Stimulated activated CD4-positive, alpha-beta T cell treated with anti-CD3 and anti-CD28 coated beads, Interleukin-1b, Interleukin-23, amount 100 ng/mL, for 1 hour (primary cell): ENCODE measurements at places on chromosomes 16 and 17.

- no peak for DNase-seq
Observed at GRCh38 chr17:32320847-32321246, 21.1 kb downstream of the C17orf75 start.

DNA sequence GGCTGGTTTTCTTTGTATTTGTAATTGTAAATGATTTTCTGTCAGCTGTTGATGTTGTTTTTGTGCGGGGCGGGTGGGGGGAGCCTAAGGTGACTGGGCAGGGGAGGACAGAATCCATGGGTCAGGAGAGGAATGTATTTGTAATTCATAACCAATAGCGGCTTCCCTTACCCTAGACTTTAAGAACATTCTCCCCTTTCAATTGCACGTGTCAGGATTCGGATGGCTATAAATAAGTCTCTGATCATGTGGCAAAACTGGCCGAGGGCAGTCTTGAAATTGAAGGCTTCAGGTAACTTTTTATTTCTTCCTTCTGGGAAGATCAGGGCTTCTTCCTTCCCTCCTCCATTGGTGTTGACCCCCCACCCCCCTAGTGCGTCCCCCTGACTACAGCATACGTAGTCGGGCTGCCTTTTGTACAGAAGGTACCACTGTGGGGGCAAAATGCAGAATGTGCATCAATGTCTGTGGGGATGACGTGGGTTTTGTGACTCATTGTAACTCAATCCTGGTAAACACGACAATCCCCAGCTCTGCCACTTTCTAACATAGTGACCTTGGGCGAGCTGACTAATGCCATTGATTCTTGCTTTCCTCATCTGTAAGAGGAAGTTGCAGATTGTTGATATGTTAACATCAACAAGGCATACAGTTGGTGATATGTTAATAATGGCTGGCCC is 16.2 kb downstream of the MARCHF10 start:
- no peak for DNase-seq

GRCh38 chr16:1169285-1170075 is 16.6 kb downstream of the CACNA1H start:
- DNase-seq: no peak

DNA sequence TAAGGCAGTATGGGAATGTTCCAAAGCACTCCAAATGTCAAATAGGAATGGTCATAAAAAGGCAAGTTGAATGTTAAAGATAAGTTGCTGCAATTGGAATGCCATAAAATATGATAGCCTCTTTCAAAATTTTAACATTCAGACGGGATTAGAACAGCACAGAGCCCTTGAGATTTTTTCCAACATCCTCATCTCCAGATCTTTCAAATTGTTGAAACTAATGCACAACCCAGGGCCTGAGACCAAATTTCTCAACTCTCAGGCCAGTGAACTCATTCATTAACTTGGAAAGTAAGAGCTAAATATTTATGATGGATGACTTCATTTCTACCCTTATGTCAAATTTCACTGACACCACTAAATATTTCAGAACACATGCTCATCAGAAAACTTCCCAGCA is 346.5 kb upstream of the XYLT1 start:
- no peak for DNase-seq

DNA sequence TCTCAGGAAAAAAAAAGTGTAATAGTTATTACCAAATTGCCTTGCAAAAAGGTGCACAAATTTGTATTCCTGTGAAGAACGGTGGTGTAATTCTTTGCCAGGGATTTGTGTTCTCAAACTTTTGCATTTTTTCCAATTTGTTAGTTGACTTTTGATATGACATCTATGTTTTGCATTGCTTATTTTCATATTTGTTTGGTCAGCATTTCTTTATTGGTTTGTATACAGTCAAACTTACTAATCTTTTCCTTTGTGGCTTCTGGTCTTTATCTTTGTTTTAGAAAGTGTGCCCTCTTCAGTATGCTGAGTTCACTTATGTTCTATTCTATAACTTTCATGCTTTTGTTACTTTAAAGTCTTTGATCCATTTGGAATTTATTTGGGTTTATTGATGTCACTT is 226.2 kb upstream of the ZFHX3 start:
- no peak for DNase-seq

- DNase-seq: no peak
Observed at GRCh38 chr17:38589462-38590114, 16.2 kb downstream of the SRCIN1 start.

DNA sequence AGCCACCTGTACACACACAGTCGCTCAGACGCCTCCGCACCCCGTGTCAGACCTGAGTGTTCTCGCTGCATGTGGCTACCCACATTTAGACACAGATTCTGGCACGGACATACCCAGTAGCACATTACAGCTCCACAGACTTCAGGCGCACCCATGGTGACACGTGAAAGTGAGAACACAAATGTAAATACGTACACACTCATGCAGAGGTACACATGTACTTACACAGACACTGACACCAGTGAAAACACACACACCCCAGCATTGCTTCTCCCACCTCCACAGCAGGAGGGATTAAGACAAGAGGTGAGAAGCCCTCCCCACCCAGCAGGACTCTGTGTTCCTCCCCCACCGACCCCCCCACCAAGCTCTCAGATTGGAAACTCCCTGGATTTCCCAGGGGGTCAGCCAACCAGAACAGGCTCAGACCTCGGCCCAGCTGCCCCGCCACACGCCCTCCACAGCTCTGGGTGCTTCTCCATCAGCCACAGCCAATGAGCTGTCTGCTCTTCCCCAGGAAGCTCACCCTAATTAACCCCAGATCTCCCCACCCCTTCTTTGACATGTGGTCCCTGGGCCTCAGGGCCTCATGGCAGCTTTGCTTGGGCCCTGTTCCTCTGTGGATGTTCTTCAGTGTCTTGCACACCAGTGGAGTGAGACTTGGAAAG is 5.3 kb upstream of the FOXN1 start:
- DNase-seq: no peak

- DNase-seq: no peak
Observed at GRCh38 chr16:68342620-68343019, 31.8 kb downstream of the PRMT7 start.

- DNase-seq: no peak
Observed at GRCh38 chr17:2101448-2102257, 46.8 kb downstream of the HIC1 start.

- no peak for DNase-seq
Observed at GRCh38 chr16:81095653-81095952, 592 bp downstream of the GCSH start.

- no peak for DNase-seq
Observed at GRCh38 chr16:318628-319027, 33.9 kb downstream of the AXIN1 start.

GRCh38 chr17:42294469-42295398 is 6.4 kb downstream of the STAT5A start:
- DNase-seq: no peak

DNA sequence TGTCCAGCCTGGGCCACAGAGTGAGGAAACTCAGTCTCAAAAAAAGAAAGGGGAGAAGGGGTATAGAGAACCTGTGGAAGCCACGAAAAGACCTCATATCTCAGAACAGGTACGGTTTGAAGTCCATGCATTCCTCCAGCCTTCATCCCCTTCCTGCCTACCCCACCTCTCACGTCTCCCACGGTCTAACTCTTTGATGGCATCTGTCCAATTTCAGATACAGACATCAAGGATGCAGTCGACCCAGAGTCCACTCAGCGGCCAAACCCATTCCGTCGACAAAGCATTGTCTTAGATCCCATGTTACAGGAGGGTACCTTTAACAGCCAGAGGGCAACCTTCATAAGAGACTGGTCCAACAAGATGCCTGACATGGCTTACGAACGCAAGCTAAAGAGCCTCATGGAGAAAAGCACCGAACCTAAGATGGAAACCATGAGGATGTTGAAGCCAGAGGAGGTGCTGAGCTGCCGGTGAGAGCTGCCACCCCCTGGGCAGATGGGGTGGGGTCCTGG is 22.7 kb downstream of the C16orf78 start:
- no peak for DNase-seq

- DNase-seq: no peak
Observed at GRCh38 chr16:86215979-86216585, 294.2 kb upstream of the FOXF1 start.

DNA sequence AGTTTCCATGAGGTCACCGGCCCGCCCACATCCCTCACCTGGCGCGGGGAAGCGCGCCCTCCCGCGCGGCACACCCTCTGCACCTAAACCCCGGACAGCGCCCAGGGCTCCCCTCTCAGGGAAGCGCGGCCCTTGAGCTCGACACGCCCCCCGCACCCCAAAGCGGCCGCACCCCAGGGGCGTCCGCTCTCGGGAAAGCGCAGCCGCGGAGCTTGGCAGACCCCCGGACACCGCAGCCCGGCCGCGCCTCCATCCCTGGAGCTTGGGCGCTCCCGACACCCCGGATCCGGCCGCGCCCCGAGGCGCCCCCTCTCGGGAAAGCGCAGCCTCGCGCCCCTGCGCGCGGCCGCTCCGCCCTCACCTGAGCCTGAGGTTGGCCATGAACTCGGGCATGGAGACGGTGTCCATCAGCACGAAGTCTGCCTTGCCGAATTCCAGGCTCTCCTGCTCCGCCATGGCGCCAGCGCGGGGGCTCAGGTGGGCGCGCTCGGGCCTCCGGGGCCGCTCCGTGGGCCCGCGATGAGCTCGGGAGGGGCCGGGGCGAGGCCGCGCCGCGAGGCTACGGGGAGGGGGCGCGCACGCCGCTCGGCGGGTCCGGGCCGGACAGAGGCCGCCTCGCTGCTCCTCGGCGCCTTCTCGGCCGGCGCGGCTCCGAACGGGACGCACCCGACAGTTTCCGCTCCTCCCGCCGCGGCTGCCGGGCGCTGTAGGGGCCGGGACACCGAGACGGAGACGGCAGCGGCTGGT is at the start of gene MYO1D:
Gene MYO1D (minus strand): TSS at position 708 of the 747 bp plus-strand sequence. CDS start 252 bp downstream, at position 456.
- DNase-seq: peak; percentile 41

- no peak for DNase-seq
Observed at GRCh38 chr17:71118039-71118438, 948.7 kb downstream of the KCNJ2 start.

DNA sequence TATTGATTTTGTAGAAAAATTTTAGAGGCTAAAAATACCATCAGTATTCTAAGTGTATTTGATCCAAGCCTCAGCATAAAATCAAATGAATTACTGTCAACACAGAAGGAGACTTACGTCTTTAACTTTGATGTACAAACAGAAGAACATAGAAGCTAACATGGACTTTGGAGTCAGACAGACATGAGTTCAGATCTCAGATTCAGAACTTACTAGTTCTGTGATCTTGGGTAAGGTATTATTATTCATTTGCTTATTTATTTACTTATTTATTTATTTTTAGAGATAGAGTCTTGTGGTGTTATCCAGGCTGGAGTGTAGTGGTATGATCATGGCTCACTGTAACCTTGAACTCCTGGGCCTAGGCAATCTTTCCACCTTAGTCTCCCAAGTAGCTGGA is 4.0 kb upstream of the SLFN12L start:
- no peak for DNase-seq

- no peak for DNase-seq
Observed at GRCh38 chr16:74742051-74742481, 32.6 kb downstream of the FA2H start.

DNA sequence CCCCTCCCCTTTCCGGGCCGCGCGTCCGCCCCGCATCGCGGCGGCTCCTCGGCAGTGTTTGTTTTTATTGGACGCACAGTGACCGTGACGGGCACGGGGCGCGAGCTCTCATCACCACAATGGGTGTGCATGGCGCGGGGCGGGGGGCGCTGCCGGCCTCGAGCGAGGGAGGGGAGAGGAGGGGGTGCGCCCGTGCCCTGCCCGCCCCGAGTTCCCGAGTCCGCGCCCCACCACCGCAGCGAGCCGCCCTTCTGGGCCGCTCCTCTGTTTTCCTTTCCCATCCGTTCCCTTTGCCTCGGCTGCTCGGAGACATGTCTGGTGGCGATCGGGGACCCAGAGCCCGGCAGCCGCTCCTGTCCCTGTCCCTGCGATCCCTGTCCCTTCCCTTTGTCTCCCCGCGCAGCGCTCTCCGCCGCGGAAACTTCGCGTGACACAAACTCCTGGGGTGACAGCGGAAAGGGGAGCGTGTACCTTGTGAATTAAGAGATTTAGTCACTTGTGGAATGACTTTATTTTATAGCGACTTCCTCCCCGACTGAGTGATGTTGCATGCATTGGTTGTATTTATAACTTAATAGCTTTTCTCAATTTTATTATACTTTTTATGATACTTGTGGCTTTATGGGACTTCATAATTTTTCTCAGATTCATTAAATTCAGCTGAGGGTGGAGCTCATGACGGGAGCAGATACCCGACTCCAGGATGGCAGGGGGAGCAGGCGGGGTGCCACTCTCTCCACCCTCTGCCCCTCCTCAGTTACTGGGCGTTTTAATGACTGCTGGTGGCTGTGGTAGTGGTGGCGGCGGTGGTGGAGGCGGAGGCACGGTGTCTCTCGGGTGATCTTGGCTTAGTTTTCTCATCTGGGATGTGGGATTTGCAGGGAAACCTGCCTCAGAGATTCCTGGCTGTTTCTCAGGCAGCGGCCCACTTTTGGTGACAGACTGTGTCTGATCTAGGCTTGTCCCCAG is 40.8 kb downstream of the MRM1 start:
- DNase-seq: no peak

- no peak for DNase-seq
Observed at GRCh38 chr17:29584452-29585079, 4.9 kb downstream of the GIT1 start.

GRCh38 chr16:1034230-1035065 is 38.1 kb upstream of the SSTR5 start:
- no peak for DNase-seq

DNA sequence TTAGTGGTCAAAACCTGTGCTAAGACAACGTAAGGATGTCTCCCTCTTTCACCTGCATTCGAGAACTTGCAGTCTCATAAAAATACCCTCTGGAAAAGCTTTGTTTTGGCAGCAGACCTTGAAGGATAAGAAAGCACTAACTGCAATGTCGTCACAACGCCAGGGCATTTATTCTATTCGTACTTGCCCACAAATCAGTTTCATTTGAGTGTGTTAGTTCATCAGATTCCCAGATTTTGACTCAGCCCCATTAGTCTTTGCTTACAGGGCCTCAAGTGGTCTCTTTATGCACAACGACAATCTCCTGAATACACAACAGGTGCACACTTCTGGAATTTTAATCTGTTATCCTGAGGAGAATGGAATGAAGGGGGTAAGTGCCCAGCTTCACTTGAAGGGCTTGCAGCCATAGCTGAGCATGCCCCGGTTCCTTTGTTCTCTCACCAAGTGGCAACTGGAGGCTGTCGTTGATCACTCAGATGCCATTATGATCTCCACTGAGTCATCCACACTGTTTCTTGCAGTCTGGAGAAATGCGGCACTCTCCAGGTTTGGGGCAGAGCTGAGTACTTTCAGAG is 58.8 kb downstream of the CLEC19A start:
- no peak for DNase-seq

GRCh38 chr17:82228278-82228841 is 482 bp upstream of the SLC16A3 start:
- no peak for DNase-seq

- DNase-seq: no peak
Observed at GRCh38 chr16:11909653-11910545, 5.9 kb downstream of the GSPT1 start.

DNA sequence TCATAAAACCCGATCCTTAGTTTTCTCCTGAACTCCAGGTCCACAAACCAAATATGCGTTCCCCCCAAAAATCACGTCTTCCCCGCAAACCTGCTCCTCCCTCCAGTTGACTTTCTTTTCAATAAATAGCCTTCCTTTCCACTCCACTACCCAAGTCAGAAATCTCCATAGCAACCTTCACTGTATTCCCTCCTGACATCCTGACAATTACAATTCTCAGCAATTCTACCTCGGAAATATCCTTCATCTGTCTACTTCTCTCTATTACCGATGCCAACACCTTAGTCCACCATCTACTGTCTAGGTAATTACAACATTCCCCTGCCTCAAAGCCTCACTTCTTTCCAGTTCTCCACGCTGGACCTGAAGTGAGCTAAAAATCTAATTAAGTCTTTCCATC is 50.7 kb downstream of the SMURF2 start:
- no peak for DNase-seq

GRCh38 chr16:85652431-85653221 is 36.1 kb downstream of the GINS2 start:
- DNase-seq: no peak
